ENCODE measurements at places on chromosomes 13 and 19.

DNA sequence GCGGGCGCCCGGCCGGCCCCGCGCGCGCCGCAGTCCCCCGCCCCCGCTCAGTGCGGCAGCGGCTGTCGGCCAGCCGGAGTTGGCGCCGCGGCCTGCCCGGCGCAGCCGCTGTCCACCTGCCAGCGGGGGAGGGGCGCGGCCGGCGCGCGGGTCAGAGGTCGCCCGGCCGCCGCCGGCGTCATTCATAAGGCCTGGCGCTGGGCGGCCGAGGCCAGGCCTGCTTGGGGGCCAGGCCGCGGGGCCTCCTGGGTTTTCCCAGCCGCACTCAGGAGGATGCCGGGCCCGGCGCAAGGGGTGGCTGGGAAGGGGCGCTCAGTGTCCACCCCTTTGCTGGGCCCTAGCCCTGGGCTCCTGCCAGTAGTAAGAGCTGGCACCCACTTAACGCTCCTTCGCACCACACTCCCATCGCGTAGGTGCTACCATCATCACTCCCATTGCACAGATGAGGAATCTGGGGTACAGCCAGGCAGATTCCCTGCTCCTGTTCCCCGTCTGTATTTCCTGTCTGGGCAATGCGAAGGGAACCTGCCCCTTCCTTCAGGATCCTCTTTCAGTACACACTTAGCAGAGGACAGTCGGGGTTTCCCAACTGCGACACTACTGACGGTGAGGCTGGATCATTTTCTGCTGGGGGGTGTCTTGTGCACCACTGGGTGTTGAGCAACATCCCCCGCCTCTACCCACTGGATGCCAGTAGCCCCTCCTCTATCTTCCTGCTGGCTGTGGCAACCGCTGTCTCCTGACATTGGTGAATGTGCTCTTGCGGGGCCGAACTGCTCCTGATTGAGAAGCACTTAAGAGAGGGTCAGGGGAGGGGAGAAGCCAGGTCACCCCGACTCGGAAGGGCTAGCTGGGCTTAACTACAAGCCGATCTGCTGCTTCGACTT lies 846 bp upstream of the PRKACA start:
- peak; percentile 88 for DNase-seq

DNA sequence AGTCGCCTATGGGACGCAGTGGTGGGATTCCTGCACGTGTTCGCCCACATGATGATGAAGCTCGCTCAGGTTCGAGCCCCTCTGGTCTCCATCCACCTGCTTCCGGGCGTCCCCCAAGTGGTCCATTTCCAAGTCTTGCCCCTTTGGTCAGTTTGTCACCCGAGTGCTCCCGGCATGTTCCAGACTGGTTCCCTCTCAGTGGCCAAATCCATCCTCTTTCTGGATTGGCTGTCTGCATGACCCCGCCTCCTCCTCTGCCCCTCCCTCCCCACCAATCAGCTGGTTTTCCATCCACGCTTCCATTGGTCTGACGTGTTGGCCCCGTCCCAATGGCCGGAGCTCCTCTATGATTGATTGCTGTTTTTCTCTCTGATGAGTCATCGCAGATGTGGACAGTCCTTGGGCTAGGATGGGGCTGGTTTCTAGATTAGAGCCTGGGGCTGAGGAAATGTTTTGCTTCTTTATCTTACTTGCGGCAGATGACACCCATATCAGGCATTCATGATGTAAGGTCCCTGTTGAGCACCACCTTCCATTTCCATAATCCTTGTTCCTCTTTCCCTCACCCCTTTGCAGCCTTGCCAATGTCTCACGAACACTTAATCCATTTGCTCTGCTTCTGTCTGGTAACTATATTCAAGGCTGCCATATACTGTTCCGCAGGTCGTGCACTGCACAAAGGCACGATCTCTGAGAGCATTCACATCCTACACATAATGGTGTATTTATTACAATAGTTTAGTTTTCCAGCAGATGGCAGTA lies 73.8 kb downstream of the MAP4K1 start:
- DNase-seq = peak; percentile 78

DNA sequence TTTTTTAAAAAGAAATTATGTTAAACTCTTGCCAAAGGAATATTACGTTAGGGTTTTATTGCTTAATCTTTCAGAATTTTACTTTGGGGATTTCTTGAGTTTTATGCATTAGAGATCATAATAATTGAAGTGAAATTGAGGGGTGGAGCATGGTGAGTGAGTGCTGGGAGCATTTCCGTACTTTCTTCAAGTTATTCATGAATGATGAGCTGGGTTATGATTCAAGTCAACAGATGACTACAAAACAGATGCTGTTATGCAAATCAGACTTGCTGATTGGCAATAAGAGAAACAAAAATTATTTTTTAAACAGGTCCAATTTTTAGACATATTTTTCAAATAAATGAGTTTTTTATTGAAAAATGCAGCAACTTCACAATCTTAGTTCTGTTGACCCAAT lies 504.2 kb downstream of the DCT start:
- no peak for DNase-seq

DNA sequence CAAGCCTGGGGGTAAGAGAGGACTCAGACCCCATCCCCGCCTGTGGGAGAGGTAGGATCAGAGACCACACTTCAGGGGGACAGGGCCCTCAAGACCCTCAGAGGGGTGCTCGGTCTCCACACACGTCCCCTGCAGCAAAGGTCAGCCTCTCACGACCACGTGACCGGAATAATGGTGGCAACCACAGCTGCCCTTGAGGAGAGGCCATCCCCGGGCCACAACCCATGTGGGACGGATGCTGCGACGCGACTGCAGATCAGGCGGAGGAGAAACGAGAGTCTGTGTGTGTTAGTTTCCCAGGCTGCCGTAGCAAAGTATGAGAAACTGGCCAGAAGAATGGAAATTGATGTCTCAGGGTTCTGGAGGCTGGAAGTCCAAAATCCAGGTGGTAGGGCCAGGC lies 8.9 kb downstream of the MED25 start:
- DNase-seq = no peak

Measured in left cardiac atrium (tissue), 4 donors.